Sigmoid colon (tissue), 7 donors: ENCODE measurements at places on chromosomes 12 and 14. TPM values are rescaled to one million over a fixed set of nuclear protein-coding genes. Genes with fewer than 3 reads are reported as not detected.

The C12orf50 gene
- polyA plus RNA-seq: not detected

The GUCY2C gene
- 8.4 TPM for polyA plus RNA-seq

The SERPINA12 gene
- not detected for polyA plus RNA-seq

The TAS2R30 gene
- not detected for polyA plus RNA-seq

The CAPZA3 gene
- polyA plus RNA-seq: not detected

The SMOC1 gene
- polyA plus RNA-seq: not detected

The ABCB9 gene
- polyA plus RNA-seq: 3.5 TPM

The YLPM1 gene
- 7.2 TPM for polyA plus RNA-seq

The OASL gene
- polyA plus RNA-seq: 57.6 TPM

The RTN1 gene
- 9.3 TPM for polyA plus RNA-seq

The TAOK3 gene
- polyA plus RNA-seq: 23.4 TPM

The PRICKLE1 gene
- 2.5 TPM for polyA plus RNA-seq

The GCH1 gene
- polyA plus RNA-seq: 18.7 TPM
